HCT116 (cell line): ENCODE measurements at places on chromosomes 6 and 20. TPM values are rescaled to one million over a fixed set of nuclear protein-coding genes. Genes with fewer than 3 reads are reported as not detected.

GRCh38 chr6:105836379-105836778, 249.8 kb upstream of the PRDM1 start:
- DNase-seq: no peak

- no peak for DNase-seq
These were observed 77.8 kb downstream of the TRAM2 start for GRCh38 chr6:52499026-52499425.

DNA sequence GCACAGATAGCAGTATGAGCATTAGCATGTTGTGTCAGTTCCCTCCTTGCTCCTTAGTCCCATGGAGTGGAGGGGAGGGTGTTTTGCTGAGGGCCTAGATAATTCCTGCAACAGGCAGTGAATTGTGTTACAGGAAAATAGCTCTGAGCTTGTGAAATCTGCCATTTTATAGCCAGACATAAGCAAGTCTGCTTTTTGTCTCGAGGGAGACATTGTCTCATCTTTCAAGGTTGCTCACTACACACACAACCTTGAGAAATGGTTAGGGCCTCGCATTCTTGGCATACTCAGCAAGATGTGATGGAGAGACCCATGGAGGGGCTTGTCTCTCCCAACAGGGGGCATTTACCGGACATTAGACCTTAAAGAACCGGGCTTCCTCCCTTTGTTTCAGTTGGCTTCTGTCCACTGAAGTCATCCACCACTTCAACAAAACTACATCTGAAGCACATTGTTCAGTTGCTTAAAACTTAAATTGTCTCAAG, 108.0 kb upstream of the FOXO3 start:
- DNase-seq: no peak

DNA sequence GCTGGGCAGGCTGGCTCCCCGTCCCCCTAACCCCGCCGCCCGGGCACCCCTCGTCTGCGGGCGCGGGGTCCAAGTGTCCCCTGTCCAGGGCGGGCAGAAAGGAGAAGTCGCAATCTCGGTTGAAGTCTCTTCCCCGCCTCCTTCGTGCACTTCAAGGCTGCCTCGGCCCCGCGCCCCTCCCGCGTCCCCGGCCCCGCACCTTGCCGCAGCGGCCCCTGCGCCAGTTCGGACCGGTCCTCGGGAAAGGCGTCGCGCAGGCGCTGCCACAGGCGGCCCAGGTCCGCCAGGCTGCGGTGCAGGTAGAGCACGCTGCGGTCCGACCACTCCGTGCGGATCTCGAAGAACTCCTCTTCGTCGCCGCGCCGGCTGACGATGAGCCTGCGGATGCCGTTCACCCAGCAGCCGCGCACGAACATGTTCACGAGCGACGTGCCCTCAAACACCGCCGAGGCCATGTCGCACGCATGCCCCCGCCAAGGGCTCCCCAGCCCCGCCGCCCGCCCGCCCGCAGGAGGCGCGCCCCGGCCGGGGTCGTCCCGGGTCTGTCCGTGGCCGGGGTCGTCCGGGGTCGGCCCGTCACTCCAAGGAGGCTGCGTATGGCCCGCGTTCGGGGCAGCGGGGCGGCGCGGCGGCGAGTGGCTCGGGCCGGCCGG, at the start of gene PXDC1:
Gene PXDC1 (minus strand): TSS at position 637 of the 653 bp plus-strand sequence. CDS start 182 bp downstream, at position 455.
- DNase-seq: no peak

PRR18 gene
- total RNA-seq: not detected

TNFRSF6B gene
- 147 TPM for total RNA-seq
